Fibroblast of skin of left quadriceps (primary cell): ENCODE measurements at places on chromosomes 1 and 21.

DNA sequence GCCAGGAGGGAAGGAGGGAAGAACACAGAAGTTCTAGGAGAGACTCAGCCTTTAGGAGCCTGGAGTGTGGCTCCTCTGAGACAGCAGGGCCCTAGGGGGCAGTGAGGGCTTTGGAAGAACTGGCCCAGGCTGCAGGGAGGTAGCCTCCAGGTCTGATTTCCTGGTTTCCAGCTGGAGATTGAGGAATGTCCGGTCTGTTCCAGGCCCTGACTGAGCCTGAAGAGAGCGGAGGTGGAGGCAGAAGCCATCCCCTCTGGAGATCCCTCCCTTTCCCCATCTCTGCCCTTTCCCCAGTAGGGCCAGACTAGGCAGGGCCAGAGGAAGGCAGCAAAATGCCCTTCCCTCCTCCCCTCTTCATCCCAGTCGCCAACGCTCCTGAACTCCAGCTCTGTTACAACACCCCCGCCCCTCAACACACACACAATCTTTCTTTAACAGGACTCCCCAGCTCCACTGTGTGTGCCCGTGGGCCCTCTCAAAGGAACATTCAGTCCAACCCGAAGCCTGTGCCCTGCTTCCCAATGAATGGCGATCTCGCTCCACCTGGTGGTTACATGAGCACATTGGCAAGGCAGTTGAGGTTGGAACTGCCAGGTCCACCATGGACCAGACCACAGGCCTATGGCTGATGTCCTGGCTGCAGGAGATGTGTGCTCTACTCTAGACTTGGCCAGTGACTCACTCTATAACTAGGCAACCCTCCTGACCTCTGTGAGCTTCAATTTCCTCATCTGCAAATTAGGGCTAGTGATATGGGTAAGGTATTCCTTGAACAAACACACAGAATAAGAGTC lies 32.0 kb downstream of the MAP7D1 start:
- peak; percentile 75 for DNase-seq

DNA sequence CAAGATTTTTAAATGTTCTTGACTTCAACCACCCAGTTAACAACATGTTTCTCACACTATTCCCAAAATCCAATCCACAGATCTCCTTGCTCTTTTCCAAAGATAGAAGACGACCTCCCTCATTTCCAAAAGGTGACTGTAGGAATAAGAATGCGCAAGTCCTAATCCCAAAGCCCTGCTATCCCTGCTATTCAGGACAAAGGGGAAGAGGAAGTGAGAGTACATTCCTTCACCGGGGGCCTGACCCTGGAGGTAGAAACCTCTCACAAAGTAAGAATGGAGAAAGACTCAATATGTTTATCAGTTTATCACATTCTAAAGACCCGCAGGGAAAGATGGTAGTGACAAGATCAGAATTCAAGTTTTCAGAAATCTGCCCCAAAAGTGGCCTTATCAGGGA lies 55.7 kb downstream of the PLEKHA6 start:
- no peak for DNase-seq

GRCh38 chr1:214044438-214045214 lies 56.9 kb downstream of the PROX1 start:
- DNase-seq: no peak

DNA sequence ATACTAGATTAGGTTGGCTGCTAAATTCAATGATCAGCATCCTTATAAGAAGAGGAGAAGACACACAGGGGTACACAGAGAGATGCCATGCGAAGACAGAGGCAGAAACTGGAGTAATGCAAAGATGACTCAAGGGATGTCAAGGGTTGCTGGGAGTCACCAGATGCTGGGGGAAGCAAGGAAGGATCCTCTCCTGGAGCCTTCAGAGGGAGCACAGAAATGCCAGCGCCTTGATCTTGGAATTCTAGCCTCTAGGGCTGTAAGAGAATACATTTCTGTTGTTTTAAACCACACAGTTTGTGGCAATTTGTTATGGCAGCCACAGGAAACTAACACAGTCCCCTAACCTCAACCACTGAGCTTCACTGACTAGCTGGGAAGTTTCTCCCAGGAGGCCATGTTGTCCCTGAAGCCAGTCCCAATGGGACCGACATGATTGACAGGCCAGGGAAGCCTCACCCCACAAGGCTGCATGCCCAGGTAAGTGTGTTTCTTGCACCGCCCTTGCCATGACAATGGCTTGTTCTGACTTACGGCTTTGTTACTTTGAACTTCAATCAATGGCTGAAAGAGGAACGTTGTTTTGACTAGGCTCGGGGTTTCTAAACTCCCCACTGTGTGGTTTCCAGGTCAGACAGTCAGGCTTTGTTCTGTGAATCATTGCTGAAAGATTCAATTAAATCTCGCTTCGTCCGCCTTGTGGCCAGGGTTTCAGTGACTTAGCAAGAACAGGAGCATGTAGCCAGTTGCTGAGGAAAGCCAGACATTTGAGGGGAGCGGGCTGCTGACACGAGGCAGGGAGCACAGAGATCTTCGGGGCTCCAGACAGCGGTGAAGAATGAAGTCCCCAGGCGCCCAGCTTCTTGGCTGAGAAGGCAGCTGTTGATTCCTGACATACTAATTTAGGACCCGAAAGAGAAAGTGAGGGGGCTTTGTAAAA lies 62.3 kb downstream of the RUNX1 start:
- DNase-seq: no peak

- DNase-seq: no peak
Measured at GRCh38 chr1:172019976-172020375, 178.7 kb downstream of the DNM3 start.

- DNase-seq: no peak
Measured at GRCh38 chr1:167367705-167368104, 147.0 kb downstream of the POU2F1 start.

- no peak for DNase-seq
Measured at GRCh38 chr1:31934706-31935629, 3.2 kb downstream of the PTP4A2 start.

GRCh38 chr21:30216041-30216723 lies at the start of gene CLDN8:
Gene CLDN8, minus strand, starts transcription at chr21:30216097. Its CDS starts 172 bp downstream, at chr21:30215925.
- DNase-seq: no peak

- no peak for DNase-seq
Measured at GRCh38 chr1:224333309-224333926, 3.4 kb upstream of the NVL start.

- DNase-seq: peak; percentile 96
Measured at GRCh38 chr1:179142889-179143299, 61.0 kb downstream of the TOR3A start.

DNA sequence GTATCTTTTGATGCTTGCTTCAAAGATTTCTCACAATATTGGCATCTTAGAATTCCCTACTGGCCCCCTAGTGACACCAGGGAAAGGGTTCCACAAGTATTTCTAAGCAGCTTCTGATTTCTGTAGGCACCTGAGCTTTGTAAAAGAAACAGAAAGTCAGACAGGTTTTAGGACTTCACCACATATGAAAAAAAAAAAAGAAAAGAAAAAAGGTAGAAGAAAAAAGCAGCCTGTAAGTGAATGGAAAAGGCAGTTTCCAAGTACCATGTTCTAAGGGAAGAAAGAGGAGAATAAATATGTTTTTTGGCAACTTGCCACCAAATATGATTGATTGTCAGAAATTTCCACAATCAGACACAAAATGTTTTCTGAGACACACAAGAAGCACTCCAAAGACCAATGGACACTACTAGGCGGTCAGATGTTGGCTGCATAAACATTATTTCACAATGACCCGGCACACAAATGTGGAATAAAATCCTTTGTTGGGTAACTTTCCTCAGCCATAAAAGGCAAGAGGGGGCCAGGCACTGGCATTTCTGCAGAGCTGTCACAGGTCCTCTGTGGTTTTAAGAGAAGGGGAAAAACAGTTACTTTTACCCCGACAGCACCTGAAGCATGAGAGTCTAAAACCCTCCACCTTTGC lies 12.7 kb upstream of the CPLANE2 start:
- no peak for DNase-seq

DNA sequence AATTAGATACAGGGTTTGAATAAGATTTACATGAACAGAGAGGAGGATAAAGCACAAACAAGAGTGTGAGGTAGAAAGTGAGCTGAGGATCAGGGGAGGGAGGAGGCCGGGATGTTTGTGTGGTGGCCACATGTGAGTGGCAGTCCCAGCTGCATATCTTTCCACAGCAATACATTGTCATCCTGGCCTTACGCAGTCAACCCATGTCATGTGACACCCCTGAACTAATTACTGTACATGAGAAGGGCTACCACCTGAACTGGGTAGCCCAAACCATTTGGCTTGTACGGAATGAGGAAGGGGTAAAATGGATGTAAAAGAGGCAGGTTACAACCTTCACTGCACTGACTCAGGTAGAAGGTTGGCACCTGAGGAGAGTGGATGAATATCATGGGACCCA lies 4.2 kb downstream of the SLAMF7 start:
- DNase-seq: no peak

DNA sequence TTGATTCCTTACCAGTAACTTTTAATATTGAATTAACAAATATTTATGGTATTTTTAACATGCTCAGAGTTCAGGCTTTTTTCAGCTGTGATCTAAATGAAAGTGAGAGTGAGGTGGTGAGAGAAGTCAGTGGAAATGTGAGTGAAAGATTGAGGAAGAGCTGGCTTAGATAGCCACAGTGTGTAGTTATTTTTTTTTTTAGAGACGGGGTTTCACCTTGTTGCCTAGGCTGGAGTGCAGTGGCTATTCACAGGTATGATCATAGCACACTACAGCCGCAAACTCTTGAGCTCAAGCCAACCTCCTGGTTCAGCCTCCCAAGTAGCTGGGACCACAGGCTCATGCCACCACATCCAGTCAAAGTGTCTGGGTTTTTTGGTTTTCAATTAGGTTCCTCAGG lies 10.9 kb downstream of the RNF11 start:
- DNase-seq: no peak

DNA sequence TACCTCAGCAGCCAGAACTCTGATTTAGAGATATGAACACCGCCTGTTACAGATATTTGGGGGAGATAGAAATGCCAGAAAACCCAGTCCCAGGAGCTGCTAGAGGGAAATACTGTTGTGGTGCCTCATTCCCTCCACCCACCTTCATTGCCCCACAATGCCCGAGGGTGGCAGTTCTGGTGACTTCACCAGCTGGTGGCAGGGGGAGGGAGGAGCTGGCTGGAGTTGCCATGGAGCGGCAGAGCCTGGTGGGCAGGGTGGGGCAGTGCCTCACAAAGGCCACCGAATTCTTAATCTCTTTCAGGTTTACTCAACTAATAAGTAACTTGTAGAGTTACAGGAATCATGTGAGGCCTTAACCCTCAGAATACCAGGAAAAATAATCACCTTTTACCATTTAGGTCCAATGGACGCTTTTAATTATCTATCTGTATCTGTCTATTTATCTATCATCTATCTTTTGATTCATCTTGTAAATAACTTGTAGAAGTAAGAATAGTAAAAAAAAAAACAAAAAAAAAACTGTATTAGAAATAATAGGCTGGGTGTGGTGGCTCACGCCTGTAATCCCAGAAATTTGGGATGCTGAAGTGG lies 11.7 kb upstream of the S100A11 start:
- no peak for DNase-seq
